ENCODE measurements at places on chromosomes 2 and 18.

DNA sequence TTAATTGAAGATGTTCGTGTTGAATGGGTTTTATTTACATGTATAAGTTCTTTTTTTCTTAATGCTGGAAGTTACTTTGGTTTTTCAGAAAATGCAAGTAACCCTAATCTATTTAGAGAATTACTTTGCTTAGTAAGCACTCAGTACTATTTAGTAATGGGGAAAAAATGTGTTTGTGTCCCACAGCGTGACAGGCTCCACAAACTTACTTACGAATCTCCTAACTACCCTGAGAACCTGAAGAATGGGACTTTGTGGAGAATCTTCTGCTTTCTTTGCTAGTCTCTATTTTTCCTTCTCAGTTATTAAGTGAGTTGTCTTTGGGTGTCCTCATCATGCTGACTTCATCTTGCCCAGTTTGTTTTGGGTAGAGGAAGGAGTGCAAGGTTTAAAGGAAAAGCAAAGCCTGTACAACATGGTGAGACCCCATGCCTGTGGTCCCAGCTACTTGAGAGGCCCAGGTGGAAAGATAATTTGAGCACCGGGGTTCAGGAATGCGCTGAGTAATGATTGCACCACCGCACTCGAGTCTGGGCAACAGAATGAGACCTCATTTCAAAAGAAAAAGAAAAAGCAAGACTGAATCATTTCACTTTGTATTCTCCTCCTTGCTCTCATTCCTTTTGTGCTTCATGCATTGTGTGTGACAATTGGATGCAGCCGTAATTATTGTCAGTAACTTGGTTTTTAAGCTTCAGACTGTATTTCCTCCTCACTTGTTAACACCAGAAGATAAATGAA lies 10.2 kb downstream of the NEDD4L start:
- no peak for DNase-seq

DNA sequence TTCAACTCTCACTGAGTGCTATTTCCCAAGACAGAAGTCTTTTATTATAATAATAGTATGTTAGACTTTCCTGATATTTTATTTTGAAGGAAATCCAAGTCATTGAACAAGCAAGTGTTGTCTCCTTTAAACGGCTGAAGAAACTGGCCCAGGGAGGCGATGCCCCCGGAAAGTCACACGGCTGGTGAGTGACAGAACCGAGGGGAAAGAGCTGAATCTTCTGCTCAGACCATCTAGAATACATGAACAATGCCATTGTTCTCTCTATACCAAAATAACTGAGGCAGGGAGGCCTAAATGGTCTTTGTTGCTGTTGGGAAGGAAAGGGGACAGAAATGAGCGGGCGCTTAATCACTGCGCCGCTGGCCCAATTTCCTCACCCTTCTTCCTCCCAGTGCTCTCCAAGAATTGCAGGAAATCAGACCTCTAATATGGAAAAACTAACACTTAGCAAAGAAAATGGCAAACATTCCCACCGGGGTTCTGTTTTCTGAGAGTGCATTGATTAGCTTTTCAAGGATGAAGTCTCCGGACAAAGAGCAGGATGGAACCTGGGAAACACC lies 101.5 kb downstream of the KLF7 start:
- DNase-seq, result no peak

DNA sequence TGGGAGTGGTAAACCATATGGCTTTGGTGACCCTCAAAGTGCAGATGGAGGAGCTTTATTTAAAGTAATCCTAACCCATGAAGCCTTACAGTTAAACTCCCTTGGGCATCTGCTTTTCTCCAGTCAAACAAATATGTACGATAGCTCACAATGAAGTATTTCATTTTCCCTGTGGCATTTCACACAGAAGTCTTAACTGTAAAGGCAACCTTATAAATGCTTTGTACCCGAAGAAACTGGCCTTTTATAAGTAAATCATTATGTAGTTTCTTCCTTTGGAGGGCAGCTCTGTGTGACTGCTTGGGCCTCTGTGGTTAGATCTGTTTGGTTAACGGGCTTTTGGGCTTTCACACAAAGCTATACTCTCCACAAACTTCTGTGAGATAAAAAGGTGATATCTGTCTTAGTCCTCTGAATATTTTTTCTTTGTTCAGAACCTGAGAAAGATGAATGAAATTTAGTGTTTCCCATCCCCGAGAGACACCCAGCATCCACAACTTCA lies 46.6 kb downstream of the SCN1A start:
- DNase-seq, result no peak

- DNase-seq, result no peak
These were observed 163.3 kb downstream of the SLC39A10 start for GRCh38 chr2:195820373-195820772.

DNA sequence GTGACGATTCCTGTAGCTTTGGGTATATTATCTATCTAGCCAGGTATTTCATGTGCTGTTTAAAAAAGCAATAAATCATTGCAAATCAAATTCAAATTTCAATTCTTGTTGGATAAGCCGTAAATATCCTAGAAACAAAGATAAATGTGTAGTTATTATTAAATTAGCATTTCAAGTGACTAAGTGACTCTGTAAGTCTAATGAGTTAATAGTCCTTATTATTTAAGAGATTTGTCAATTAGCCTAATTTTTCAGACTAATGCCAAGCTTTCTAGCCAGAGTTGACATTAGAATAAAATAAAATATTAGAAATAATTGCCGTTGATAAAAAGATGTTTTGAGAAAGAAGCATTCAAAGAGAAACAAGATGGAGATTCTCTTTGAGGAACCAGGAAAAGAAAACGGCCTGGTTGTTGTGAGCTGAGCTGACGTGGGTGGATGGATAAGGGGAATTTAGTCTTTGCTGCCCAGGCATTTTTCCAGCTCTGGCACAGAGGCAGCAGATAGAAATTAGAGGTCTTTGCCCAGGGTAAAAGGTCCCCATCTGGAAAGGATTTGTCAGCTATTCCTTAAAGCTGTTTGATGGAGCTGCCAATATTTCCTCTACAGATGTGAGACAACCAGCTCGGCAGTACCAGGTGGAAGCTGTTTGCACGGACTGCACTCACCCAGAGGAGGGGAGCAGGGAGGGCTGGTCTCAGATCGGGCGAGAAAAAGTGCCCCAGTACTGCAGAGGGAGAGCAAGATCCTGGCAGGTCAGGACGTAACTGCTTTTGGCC lies 117.3 kb upstream of the SEC11C start:
- DNase-seq, result no peak

GRCh38 chr2:187574969-187575750 lies 20.9 kb upstream of the TFPI start:
- no peak for DNase-seq

- no peak for DNase-seq
These were observed 9.9 kb upstream of the COL6A3 start for GRCh38 chr2:237423891-237424290.

- DNase-seq, result no peak
These were observed 7.0 kb upstream of the HS6ST1 start for GRCh38 chr2:128325611-128326181.

- no peak for DNase-seq
These were observed 21.1 kb downstream of the ATP8B1 start for GRCh38 chr18:57782049-57782448.

- no peak for DNase-seq
These were observed 29.6 kb downstream of the IGFBP5 start for GRCh38 chr2:216665717-216666116.

- no peak for DNase-seq
These were observed 535.9 kb upstream of the VRK2 start for GRCh38 chr2:57510704-57511103.

DNA sequence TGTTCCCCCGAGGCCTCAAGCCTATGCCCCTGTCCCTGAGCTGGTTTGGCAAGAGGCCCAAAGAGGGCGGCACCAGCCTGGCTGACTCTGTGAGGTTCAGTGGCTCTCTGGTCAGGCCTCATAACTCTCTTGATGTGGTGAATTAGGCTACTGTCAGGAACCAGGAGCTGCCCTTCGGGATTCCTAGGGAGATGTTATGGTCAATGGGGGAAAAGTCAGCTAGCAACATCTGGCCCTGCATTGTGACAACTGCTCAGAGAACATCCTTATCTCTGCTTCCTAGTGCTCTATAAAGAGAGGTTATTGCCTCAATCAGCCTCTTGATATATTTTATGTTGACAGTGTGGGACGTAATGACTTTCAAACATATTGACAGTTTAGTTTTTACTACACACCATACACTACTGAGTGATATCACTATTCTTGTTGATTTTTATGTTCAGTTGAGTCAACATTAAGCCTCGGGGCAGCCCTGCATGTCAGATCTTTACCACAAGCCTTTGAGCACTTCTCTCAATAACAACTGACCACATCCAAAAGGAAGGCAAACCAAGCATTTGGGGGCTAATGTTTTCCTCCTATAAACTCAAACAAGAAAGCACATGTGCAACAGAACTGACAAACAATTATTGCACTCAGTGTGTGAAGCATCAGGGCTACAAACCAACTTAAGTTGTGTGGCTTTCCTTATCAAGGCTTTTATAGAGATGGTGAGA lies 448.3 kb upstream of the SLC14A2 start:
- DNase-seq, result no peak

DNA sequence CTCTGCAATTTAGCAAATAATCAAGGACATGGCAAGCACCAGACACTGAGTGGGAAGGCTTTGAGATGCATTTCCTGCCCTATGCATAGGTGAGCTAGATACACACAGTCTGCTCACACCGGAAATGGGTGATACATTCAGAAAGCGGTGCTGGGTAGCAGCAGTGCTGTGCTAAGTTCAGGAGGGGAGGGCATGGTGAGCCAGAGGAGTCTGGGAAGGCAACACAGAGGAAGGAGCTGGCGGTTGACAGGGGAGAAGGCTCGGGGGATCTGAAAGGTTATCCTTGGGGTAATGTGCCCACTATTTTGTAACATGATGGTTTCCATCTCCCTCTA lies 57.4 kb upstream of the EPAS1 start:
- DNase-seq, result peak; percentile 42

DNA sequence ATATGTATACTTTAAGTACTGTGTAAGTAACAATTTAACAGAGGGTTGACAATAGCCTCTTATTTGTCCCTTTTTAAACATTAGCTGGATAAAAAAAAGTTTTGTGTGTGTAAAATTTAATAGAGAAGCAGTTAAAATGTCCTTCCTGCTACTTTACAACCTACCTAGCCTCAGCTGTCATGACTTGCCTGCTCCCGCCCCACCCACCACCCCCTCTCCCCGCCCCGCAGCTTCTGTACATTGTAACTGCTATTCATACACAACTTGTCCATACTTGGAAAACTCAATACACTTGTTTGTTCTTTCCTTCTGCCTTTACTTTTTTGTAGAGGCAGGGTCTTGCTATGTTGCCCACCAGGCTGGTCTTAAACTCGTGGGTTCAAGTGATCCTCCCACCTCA lies 19.5 kb downstream of the RELCH start:
- no peak for DNase-seq

- DNase-seq, result no peak
These were observed 49.1 kb downstream of the ARHGAP28 start for GRCh38 chr18:6778459-6779247.

DNA sequence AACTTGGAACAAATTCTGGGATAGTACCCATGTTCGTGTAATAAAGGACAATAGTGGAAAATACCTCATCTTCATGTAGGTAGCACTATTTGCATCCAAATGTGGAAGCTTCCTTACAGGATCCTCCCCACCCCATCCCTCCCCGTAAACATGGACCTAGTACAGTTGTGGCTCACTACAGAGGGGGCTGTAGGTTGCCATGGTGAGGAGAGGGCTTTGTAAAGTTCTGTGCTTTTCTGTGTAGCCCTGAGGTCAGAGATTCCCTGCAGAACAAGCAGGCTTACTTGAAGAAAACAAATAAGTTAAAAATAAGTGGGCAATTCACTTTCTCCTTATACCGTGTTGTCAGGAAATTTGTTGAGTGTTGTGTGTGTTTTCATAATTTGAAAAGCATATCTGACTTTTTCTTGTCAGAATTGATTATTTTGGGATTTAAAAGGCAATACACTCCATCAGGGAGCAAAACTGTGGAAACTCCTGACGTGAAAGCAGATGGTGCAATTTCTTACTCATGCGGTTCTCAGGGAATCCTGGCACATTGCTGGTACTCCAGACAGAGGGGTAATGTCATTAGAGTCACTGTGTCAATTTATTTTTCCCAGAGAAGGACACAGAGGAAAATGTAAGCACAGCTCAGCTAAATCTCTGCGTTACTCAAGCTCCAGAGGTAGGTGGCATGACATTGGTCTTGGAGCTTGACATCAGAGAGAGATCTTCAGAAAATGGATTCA lies 174.2 kb upstream of the LHCGR start:
- DNase-seq, result no peak

GRCh38 chr18:45547910-45548309 lies 67.4 kb upstream of the SLC14A2 start:
- DNase-seq, result no peak

DNA sequence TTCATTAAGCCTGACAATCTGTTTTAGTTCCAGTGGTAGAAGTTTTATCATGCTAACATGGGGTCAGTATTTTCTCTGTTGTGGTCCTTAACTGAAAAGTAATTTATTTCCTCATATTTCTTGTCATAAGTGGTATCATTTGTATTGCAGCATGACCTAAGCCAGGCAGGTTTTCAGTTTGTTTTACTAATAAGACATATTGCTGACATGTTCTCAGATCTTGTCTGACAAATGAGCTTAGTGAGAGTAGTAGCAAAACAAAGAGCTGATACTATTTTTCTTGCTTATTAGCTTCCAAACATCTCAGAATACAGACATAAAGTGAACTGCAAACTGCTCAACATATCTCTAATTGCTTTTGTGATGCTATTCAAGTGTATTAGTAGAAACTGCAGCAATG lies 293.6 kb downstream of the DSEL start:
- DNase-seq, result no peak

GRCh38 chr2:175742367-175742766 lies 259.7 kb downstream of the LNPK start:
- no peak for DNase-seq

Data from activated CD4-positive, alpha-beta T cell treated with anti-CD3 and anti-CD28 coated beads, Interleukin-2, amount 50 U/mL, for 1 hour (primary cell).